ENCODE measurements at places on chromosomes 12 and 14.

- DNase-seq = no peak
Observed at GRCh38 chr12:129269756-129270495, 416.6 kb downstream of the GLT1D1 start.

DNA sequence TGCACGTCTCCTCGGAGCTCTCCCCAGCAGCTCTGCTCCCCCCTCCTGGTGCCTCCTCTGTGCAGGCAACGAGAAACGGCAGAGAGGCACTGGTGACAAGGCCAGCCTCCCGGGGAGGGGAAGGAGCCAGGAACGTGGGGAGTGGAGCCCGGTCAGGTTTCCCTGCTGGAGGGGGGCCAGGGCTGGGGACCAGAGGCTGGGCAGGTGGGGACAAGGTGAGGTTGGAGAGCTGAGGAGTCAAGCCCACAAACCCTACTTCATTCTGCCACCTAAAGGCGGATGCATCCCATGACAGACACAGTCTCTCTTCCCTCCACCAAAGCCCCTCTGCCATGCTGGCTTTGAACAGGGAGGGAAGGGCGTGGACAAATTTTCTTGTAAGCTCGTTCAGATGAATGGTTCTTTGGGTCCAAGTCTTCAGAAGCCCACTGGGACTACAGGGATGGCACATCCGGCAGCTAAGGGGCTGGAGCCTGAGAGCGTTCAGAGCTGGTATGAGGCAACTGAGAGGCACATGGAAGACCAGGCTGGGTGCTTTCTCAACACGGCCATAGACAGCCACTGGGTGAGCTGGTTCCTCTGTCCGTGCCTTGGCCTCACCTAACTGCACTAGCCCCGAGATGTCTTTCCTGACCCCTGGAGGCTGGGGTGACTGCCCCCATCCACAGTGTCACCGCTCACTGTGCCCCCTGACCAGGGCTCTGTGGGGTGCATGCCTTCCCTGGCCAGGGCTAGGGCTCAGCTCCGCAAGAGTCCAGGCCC is 105.9 kb downstream of the RBM19 start:
- no peak for DNase-seq

- no peak for DNase-seq
Observed at GRCh38 chr14:28142400-28143015, 624.1 kb upstream of the FOXG1 start.

DNA sequence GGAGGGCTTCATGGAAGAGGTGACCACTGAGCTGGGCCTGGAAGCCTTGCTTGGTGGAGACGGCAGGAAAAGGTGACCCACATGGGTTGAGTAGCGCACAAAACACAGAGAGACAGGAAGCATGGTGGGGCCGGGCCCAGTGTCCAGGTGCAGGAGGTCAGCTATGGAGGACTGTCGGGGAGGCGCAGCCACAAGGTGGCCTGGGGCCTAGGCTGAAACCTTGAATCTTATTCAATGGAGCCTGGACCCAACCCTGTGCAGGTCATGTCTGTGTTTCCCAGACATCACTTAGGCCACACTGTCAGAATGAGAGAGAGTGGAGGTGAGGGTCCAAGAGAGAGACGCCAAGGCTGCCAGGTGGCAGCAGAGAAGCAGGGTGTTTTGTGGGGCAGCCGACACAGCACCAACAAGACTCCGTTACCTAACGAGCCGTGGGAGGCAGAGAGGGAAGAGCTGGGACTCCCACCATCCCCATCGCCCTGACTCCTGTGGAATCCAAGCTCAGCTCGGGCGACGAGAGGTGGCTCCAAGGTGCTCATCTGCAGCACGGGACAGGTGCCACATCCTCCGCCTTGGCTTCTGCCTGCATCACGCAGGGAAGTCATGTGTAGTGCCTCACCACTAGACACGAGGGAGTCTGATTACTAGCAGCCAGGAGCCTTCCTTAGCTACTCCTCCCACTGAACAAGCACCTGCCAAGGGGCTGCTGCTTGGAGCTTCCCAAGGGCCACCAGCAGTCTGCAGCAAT is 38.7 kb downstream of the DEGS2 start:
- DNase-seq = no peak

DNA sequence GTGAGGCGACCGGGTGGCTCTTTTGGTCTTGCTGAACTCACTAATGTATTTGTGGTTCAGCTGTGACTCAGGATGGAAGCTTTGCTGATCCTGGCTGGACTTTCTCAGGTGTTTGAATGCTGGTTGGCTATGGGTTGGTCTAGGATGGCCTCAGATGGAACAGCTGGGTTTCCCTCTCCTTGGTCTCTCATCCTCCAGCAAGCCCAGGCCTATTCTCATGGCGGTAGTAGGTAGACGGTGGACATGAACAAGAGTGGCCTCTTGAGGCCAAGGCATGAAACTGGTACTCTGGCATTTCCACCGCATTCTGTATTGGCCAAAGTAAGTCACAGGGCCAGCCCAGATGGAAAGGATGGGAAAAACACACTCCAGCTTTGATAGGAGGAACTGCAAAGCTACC is 11.8 kb upstream of the POLR3B start:
- DNase-seq = no peak

DNA sequence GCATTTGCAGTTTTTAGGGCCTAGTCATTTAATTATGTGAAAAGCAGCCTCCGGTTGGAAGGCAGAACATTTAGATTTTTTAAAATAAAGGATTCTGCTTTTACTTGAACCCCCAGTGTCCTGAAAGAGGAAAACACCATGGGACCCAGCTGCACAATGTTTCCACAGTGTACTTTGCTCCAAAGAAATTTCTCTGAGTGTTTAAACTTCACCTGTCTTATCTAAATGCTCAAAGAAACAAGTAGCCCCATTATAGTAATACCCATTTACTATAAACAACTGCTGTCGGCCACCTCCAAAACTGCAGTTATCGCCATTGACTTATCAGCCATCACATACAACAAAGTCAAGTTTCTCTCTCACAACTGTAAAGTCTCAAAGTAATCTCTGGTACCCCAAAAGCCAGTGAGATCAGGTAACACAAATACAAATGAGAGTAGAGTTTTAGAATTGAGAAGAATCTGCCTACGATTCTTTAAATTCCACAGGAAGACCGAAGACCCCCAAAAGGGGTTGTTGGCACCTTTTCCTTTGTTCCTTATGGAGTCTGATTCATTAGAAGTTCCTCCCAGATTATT is 205.2 kb downstream of the NUBPL start:
- no peak for DNase-seq

- no peak for DNase-seq
Observed at GRCh38 chr12:597926-598568, 65.2 kb downstream of the NINJ2 start.

- DNase-seq = no peak
Observed at GRCh38 chr12:43099691-43100163, 452.3 kb downstream of the ADAMTS20 start.

DNA sequence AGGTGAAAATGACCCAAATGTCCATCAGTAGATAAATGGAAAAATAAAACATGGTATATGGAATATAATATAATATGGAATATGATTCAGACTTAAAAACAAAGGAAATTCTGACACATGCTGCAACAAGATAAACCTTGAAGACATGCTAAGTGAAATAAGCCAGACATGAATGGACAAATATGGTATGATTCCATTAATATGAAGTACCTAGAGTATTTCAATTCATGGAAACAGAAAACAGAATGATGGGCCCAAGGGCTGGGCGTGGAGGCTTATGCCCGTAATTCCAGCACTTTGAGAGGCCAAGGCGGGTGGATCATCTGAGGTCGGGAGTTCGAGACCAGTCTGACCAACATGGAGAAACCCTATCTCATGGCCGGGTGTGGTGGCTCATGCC is 22.7 kb upstream of the ORAI1 start:
- DNase-seq = no peak

GRCh38 chr14:88463318-88463717 is 77.9 kb downstream of the SPATA7 start:
- no peak for DNase-seq

DNA sequence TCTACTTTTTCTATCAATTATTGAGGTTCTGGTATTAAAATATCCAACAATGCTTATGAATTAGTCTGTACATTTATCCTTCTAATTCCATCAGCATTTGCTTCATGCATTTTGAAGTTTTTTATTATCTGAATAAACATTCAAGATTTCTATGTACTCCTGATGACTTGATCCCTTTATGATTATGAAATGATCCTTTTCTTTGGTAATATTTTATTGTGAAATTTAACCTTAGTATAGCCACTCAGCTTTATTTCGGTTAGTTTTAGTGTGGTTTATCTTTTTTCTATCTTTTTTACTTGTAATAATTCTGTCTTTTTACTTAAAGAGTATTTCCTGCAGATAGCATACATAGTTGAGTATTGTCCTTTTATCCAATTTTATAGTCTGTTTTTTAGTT is 106.6 kb downstream of the SNAPC1 start:
- no peak for DNase-seq

DNA sequence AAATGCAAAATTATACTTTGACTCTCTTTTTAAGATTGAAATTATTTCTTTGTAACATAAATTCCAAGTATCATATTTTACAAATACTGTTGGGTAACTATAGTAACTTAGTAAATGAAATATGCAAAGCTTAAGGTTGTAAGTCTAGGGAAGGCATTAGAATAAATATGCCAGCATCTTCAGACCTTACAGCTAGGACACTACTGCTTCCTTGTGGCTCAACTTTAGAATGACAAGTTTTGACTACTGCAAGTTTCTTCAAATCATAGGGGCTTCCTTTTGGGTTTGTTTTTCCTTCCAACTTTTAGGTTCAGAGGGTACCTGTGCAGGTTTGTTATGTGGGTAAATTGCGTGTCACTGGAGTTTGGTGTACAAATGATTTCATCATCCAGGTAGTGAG is 17.7 kb upstream of the ANP32D start:
- DNase-seq = no peak

DNA sequence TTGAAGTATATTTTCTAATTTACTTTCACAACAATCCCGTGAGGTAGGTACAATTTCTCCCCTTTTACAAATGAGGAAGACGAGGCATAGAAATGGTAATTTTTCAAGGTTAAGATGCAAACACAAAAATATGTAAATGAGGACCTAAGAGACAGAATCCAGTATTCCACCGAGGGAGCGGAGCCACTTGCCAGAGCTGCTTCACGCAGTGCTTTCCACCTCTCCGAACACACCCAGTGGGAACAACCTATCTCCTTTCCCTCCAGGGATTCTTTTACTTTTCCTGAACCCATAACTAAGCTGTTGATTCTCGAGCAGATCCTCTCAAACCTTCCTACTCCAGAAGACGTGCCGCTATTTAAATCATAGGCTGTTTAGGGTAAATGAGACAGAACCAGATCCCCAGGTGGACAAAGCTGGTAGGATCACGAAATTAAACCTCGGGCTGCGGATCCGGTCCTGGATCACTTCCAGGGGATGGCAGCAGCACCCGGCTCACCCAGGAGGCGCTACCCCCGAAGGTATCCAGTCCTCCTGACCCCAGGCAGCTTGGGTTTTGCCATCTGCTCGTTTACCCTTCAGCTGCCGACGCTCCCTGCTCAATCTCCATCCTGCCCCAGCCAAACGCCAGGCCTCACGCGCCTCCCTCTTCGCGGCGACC is 1.5 kb downstream of the DDHD1 start:
- DNase-seq = peak; percentile 44

DNA sequence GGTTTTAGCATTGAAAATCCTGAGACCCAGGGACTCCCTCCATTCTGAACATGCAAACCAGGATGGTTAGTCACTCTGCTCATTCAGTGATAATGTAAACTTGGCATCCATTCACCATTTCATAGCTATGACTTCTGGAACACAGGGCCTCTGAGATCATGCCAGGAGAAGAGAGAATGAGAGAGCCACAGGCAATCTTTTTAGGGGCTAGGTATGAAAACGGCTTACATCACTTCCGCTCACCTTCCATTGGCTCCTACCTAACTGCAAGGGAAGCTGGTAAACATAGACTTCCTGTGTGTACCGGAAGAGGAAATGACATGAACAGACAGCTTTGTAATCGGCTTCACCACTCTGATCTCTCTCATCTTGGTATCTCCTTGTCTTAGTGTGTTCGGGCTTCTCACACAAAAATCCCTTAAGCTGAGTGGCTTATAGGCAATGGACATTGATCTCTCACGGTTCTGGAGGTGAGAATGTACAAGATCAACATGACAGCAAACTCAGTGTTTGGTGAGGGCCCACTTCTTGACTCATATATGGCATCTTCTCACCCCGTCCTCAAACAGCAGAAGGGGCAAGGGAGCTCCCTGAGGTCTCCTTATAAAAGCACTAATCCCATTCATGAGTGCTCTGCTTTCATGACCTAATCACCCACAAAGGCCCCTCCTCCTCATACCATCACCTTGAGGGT is 465.9 kb upstream of the TBX3 start:
- DNase-seq = no peak
